ENCODE measurements at places on chromosomes 2 and 18.

DNA sequence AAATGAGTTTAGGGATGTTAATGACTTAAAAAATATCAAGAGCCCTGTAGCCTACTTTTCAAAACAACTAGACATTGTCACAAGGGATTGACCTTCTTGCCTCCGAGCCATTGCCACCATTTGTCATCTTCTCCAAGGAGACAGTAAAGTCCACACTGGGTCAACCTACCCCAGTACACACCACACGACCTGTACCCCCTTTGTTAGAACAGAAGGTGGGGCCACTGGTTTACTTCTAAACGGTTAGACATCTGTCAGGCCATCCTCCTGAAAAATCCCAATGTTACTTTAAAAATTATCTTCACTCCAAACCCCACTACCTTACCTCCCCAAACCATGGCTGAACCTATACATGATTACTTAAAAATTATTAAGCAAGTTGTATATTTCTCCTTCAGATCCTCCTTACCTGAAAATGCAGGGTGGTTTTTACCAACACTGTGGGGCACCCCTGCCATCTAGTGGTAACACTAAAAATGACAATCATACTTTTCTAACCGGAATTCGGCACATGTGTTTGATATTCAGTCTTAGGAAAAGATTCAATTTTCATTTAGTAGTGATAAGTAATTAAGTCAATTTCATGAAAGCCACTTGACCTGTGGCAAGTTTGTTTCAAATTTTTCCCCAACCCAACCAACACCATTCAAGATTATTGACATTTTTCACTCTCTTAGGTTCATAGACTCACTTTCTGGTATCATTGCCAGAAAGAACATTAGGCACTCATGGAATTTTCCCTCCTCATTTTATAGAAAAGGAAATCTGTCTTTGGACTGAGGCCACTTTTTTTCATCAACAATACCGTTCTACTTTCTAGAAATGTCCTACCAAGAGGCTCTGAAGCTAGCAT, 265.3 kb upstream of the PKDCC start:
- peak; percentile 35 for DNase-seq

- DNase-seq = no peak
Measured at GRCh38 chr2:69744456-69744855, 2.5 kb downstream of the ANXA4 start.

DNA sequence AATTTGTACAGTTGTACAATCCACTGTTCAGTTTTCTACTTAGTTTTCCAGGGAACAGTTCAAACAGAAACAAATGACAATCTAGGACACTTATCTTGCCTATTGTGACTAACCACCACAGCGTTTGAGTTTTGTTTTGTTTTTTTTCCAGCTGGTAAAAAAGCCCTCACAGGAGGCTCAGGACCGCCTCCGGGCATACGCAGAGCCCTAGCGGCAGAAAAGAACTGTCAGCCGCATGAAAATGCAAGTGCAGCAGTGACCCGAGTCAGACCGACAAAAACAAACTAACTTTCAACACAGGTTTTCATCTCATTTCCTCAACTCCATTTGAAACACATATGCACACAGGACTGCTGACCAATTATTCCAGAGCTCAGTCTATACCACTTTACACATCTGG, 68.6 kb downstream of the STEAP3 start:
- no peak for DNase-seq

GRCh38 chr2:96256611-96257113, 9.1 kb downstream of the TMEM127 start:
- no peak for DNase-seq

GRCh38 chr2:26349690-26350089, 3.1 kb upstream of the ADGRF3 start:
- DNase-seq = no peak

DNA sequence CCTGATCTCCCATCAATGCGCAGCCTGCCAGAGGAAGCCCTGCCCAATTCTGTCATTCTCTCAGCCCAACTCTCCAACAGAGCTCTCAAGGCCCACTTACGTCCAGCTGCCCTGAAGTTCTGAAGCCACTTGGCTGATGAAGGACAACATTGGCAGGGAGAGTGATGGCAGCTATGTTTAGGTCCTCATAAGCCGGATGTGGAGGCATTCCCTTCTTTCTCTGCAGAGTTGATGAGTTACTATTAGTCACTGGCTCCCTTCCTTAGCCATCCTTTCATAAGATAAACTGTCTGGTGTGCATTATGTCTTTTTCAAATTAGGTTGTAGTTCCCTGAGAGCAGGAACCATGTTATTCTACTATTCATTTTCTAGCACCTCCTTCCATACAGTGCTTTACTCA, 22.5 kb upstream of the TACR1 start:
- DNase-seq = no peak

DNA sequence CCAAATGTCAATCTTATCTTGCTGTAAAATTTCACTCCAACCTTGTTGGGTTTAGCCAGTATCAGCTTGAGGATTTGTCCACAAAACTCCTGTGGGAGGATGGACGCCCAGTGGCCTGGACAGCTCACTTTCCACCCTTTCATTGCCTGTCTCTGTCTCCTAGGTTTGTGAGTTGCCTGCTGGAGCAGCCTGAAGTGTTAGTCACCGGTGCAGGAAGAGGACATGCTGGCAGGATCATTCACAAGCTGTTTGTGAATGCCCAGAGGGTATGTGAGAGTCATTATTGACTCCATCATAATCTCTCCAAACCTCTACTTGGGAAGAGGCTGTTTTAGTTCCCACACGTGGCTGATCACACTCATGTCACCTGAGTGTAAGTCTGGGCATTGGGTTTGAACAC, 112.3 kb downstream of the RAB3GAP1 start:
- DNase-seq = no peak

GRCh38 chr2:19141234-19142004, 217.0 kb downstream of the OSR1 start:
- no peak for DNase-seq

DNA sequence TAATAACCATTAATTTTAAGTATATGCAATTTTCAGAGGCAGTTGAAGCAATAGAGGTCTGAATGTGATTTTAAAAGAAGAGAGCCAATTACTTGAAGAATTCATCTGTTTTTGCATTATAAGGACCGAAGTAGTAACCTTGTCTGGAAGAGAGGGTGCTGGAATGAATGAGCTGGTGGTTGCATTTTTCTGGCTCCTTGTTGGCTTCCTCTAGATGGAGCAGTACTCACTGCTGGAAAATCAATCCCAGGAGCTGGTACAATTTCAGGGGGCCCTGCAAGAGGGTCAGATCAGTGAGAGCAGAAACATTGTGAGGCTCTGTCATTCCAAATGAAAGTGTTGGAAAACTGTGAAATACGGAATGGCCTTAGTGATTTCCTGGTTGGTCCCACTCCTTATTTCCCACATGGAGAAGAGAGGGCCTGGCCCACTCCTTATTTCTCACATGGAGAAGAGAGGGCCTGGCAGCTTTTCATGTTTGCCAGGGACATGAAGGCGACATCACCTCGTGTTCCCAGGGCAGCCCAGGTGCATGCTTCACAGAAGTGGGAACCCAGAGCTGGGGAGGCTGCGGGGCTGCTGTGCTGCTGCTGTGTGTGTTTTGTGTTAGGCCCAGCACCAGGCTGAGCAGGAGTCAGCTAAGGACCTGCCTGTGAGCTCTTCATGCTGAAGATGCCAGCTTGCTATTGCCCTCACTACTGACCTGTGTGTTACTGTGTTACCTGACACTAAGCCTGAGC, 197.4 kb downstream of the SNTG2 start:
- DNase-seq = no peak

DNA sequence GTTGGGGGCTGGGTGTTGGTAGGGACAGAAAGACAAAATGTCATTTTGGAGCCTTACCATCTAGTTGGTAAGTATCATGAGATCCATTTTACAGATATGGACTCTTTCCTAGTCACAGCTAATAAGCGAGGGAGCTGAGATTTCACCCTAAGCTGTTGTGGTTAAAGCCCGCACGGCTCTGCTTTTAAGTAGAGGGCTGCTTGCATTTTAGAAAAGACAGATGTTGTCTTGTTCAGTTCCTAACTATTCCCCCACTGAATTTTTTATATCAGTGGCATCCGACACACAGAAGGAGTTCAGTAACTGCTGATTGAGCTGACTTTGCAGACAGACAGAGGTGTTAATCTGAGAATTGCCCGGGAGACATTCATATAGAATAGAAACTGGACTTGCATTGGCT, 3.7 kb downstream of the QPCT start:
- DNase-seq = no peak

GRCh38 chr18:74791501-74792194, 194.0 kb downstream of the ZNF407 start:
- no peak for DNase-seq

DNA sequence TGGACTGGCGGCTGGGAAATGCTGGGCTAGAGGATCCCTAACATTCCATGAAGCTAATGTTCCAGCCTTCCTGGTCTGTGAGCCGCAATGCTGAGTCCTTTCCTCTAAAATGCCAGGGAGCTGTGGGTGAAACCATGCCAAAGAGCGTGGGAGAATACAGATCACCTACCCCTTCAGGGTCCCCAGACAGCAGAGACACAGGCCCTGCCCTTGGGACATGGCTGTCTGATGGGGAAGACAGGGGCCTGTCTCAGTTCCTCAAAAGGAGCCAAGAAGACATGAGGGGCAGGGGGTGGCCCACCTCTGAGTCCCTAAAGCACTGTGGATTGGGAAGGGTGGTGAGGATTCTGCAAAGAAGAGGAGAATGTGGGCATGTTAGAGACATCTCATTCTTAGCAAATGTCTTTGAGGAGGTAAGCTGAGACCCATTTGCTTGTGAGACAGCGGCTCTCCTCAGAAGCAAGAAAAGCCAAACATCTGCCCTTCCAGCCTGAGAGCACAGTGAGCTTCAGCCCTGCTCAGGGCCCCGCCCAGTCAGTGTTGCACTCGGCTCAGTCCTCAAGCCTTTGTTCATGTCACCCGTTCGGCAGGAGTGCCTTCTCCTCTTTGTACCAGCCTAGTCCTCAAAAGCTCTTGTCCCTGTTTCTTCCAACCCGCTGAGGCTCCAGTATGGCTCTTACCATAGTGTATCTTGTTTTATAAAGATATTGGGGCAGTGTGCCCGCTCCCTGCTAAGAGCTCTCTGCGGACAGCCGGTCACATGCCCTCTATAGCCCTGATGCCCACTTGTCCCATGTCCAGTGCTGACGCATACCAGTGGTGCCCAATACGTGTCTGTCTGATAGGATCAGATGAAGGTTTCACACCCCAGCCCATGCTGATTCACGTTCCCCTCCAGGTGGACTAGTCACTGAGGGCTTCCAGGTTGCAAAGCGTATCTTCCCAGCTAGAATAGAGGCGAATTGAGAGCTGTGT, 286.2 kb downstream of the CYP26B1 start:
- no peak for DNase-seq

DNA sequence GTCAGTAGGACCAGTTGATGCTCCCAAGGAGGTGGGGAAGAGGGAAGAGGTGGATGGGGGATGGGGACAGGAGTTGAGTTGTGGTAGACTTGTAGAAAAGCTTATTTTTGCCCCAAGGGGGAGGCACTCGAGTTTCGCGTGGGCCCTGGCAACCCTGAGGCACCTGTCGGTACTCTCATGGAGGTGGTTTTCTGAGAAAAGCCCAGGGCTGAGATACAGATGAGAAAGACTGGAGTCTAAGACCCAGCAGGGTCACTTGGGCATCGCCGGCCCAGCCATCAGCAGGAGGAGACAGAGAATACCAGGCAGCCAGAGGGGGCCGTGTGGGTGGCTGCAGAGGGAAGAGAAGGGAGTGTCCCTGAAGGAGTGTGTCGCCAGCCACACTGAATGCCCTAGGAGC, 57.7 kb upstream of the HPCAL1 start:
- DNase-seq = no peak

- no peak for DNase-seq
Measured at GRCh38 chr2:167215595-167215994, 327.3 kb downstream of the XIRP2 start.

- peak; percentile 38 for DNase-seq
Measured at GRCh38 chr2:215811409-215812345, 201.7 kb downstream of the MREG start.

DNA sequence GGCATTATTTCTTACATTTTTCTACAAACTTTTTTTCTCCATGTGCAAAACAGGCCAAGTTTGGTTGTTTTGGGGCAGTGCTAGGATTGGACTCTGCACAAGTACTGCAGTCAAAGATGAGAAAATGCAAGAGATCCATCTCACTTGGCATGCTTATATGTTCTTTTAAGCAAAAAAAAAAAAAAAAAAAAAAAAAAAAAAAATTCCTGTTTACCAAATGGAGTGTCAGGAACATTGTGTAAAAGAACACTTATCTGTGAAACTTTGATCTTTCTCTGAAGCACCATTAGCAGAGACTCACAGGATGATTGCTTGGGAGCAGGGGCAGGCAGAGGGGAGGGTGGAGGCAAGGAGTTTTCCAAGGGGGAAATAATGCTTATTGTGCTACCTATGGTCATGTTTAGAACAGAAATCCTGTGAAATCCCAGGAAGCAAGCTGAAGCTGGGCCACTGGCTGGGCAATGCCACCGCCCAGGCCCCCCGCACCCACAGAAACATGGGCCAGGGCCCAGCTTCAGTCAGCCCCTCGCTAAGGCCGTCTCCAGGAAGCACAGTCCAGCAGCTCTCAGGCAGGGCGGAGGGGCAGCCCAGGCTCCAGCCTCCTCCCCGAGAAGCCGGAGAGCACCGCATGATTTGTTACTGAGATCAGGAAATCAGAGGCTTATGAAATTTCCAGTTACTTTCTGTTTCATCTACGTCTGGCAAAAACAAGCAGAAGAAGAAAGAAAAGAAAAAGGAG, 229.4 kb downstream of the ZNF516 start:
- no peak for DNase-seq

GRCh38 chr2:178895171-178895570, 87.9 kb upstream of the TTN start:
- DNase-seq = no peak

DNA sequence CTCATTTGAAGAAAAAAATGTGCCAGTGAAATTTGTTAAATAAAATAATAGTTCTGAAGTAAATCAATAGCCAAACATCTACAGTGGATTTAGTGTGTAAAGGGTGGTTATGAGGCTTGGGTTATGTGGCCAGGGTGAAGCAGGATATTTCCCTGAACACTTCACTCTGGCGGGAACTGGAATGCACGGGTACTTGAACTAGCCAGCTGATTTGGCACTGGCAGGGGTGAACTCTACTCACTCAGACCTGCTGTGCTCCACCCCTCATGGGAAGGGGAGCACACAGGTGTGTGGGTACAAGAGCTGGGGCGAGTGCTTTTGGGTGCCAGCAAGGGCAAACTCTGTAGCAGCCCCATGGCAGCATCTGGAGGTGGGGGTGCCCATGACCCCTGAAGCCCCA, 278.2 kb downstream of the CALCRL start:
- no peak for DNase-seq

GRCh38 chr2:241739651-241740050, 5.2 kb downstream of the D2HGDH start:
- no peak for DNase-seq

- DNase-seq = no peak
Measured at GRCh38 chr18:63850020-63850419, 37.5 kb upstream of the SERPINB2 start.

- no peak for DNase-seq
Measured at GRCh38 chr2:232835687-232836208, 34.3 kb upstream of the SNORC start.

GRCh38 chr2:154489266-154489858, 209.1 kb upstream of the KCNJ3 start:
- DNase-seq = no peak

Measured in germinal center (tissue), 1 donor.